ENCODE measurements at places on chromosomes 5 and 9.

DNA sequence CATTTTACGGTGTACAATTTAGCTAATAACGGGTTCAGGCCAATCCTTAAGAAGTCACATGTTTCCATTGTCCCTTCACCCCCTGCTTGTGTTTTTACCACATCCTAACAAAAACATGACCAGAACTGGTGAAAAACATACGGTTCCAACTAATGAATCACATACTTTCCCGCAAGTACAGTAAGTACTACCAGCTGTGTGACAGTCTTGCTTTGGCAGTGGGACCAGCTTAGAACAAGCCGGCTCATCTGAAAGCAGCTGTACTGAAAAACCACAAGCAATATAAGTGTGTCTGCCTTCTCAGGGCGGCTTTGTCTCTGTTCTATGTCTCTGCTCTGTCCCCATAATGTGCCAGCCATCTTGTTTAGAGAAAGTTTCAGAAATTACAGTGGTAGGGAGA is 242.5 kb downstream of the BNC2 start:
- DNase-seq, result no peak

- no peak for DNase-seq
Observed at GRCh38 chr9:138105561-138106505, 228.3 kb downstream of the CACNA1B start.

- no peak for DNase-seq
Observed at GRCh38 chr5:107739661-107740060, 68.9 kb upstream of the EFNA5 start.

- DNase-seq, result no peak
Observed at GRCh38 chr9:120014796-120015195, 565.2 kb downstream of the CDK5RAP2 start.

DNA sequence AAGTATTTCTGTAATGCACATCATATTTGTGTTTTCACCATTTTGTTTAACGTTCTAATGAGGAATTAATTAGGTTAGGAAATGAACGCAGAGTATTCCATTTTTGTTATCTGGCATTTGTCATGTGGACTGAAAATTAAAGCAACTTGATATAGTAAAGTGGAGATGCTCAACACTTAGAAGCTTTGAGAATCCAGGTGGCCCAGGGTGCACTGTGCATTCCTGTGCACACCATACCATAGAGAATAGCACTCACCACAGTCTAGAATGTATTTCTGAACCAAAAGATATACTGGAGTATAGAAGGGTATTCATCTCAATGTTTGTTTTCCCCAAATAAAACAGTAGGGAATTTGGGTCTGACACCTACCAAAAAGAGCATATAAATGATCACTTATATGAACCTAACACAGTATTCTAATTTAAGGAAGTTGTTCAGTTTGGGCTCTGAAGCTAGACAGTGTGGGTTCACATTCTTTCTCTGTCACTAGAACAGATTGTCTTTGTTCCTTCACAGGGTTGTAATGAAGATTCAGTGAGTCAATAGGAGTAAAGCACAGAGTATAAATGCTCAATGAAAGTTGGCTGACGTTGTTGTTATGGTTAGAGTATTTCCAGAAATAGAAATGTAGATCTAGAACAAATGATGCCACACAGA is 125.6 kb upstream of the DMRT1 start:
- DNase-seq, result no peak

DNA sequence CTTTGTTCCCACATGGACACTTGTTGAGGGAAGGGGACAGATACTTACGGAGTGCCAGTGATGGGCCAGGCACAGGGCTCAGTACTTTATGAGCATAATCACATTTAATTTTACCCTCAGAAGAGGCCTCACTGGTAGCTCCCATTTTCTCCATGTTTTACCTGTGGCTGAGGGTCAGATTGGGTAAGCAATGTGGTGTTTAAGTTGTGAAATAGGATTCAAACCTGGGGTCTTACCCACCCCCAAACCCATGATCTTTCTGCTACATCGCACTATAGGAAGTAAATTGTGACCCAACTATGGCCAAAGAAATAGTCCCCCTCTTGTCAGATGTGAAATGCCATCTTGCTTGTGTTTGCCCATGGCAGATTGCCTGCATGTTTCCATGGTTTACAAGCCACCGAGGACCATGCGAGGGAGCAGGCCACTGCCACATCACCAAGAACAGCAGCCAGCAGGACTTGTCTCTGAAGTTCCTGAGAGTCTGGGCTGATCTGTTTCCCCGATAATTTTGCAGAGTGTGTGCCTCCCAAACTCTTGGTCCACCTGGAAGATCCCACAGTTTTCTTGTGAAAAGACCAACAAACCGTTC is 95.4 kb downstream of the MACROH2A1 start:
- no peak for DNase-seq

DNA sequence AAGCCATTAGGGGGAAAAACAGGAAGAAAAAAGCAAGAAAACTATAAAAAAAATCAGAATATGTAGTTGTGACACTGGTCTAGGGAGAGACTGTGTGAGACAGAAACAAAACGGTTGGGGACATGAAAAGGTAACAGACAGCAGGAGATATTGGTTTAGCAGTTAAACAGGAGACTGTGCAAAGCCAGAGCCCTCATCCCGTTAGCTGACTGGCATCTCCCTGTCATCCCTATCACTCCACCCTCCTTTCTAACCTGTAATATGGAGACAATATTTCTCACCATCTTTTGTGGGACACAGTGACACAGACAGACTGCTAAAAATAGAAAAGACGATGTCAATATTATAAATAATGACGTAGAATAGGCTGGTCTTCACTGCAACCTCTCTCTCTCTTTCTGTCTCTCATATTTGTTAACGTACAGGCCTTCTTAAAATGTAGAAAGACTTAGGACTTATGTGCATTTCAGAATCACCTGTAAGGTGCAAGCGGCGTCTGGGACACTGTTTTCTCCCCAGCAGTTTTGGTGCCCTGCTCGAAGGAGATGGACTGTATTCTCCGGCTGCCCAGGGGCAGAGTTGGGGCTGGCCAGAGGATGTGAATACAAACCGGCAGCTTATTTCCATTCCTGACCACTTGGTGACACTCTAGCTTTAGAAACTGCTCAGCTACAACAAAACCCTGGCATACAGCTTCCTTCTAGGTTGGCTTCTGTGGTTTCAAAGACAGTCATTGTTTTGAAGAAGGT is 190.6 kb downstream of the MAT2B start:
- DNase-seq, result no peak

GRCh38 chr9:127589955-127590370 is 22.1 kb upstream of the STXBP1 start:
- no peak for DNase-seq

- DNase-seq, result no peak
Observed at GRCh38 chr5:33105521-33105941, 335.2 kb upstream of the TARS1 start.

DNA sequence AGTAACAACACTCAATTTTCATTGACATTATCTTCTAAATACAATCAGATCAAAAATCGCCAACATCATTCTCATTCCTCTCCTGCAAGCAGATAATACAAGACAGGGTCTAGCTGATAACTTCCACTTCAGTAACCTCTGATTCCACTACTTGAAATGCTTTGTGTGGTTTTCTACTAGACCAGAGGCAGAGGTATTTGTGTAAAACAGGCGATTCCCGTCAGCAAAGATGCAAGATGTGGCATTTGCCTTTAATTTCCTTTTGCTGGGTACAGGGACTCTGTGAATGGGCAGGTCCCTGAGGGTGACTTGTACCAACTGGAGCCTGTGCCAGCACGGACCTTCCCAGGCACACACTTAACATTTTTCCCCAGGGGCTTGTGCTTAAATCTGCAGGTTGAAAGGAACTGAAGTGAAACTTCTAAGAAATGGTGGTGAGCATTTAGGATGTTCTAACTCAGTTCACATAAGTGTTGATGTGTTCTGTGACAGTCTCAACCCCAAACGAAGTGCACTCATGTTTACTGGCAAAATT is 625.5 kb upstream of the WWC1 start:
- no peak for DNase-seq

GRCh38 chr9:967903-968641 is 8.4 kb upstream of the DMRT3 start:
- DNase-seq, result no peak

DNA sequence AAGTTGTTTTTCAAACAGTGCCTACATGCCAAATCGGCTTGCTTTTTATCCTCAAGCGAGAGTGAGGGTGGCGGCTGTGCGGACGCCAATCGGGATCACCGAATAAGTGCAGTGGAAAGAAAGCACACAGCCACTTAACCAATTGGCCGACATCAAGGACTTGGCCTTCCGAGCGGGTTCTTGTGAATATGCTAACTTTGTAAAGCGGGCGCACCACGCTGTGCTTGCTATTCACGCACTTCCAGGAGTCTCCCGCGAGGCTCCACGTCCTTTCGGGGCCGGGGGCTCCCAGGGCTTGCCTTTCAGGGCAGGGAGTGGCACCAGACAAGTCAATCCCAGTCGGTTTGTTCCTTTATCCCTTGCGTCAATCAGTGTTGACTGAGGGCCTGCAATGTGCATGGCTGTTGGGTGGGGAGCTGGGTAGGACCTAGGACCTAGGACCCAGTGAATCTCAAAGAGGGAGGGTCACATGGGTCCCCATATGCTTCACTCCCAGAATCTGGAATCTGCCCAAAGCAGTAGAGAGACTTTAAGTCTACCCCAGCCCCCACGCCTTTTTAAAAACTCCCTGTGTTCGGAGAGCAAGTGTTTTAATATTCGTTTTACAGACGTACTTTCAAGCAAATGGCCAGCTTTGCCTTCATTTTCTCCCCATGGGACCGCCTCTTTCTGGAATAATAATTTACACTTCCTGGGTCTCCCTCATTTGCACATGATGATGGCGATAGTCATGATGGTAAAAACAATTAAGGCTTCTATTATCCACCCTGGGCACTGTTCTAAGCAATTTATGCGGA is 2.0 kb upstream of the GCNT4 start:
- DNase-seq, result no peak

- DNase-seq, result no peak
Observed at GRCh38 chr9:32331240-32331639, 53.2 kb upstream of the ACO1 start.

GRCh38 chr5:57719216-57719615 is 236.6 kb upstream of the ACTBL2 start:
- DNase-seq, result no peak

GRCh38 chr9:134204041-134204440 is 39.7 kb upstream of the RNU6ATAC start:
- no peak for DNase-seq

- no peak for DNase-seq
Observed at GRCh38 chr9:99463131-99463530, 241.0 kb downstream of the SEC61B start.

DNA sequence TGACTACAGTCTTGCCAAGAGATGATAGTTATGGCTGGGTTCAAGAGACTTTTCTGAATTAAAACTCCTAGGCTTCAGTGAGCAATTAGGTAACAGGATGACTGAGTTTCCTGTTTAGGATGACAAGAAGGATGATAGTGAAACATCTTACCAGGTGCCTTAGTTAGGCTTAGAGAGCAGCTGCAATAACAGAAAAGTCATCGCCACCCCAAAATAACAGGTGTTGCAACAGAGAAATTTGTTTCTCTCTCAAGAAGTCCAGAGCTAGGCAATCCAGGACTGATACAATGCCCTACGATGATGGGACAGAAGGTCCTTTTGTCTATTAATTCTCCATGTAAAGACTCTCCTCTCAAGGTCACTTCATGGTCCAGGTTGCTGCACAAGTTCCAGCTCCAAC is 361.8 kb downstream of the CAAP1 start:
- no peak for DNase-seq

- no peak for DNase-seq
Observed at GRCh38 chr5:32090026-32090754, 83.9 kb downstream of the GOLPH3 start.

- no peak for DNase-seq
Observed at GRCh38 chr5:129653057-129653375, 94.9 kb upstream of the MINAR2 start.

GRCh38 chr9:88952086-88952615 is 39.1 kb upstream of the S1PR3 start:
- no peak for DNase-seq

DNA sequence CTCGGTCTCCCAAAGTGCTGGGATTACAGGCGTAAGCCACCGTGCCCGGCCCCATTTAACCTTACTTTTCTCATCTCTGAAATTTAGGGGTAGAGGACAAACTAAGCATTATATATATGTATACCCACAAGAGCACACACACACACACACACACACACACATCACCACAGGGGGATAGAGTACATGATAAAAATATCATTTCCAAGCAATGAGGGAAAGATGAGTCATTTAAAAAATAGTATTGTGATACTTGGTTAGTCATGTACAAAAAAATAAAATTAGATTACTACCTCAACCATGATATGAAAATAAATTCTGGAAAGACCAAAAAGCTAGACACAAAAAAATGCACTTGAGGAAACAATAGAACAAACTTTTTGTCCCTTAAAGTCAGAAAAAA is 67.2 kb downstream of the CDH18 start:
- DNase-seq, result no peak

- no peak for DNase-seq
Observed at GRCh38 chr5:178234121-178234749, 1.6 kb upstream of the PHYKPL start.

GRCh38 chr5:77893225-77893860 is 117.2 kb upstream of the TBCA start:
- DNase-seq, result no peak

DNA sequence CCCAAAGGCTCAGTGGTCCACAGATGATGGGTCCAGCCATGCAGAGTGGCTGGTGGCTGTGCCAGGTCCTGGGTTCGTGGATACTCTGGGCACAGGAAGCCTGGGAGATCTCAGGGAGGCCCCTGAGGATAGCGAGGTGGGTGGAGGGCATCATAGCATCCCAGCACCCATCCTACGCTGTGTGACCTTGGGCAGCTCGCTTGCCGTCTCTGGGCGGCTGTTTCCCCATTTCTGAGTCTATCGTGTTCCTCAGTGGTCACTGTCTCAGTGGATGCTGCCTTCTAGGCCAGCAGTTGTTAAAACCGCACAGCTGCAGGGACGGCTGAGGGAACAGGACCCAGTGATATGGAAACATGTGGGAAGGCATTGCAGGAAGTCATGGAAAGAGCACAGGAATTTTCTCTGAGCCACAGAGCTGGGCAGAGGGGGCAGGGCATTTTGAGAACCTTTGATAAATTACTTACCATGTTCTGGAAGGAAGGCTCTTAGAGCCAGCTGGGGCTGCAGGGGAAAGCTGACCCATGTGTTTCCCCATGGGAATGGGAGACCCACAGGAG is 86.4 kb upstream of the COL5A1 start:
- no peak for DNase-seq

- no peak for DNase-seq
Observed at GRCh38 chr5:82584631-82585030, 306.5 kb upstream of the RPS23 start.

DNA sequence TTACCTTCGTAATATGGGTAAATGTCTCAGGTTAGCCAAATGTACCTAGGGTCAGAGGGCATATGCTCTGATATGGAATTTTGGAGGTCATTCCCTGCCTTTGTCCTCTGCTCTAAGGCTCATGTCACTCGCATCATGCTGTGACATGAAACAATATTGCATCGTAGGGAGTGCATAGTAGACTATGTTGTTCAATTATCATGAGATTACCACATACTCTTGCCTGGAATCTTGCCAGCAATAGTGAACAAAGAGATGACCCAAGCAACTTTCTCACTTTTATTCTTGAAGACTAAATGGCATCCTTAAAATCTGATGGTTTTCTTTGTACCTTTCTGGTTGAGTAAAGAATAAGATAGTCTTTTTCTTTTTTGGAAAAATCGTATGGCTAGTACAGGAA is 27.6 kb downstream of the ZNF462 start:
- DNase-seq, result no peak

GRCh38 chr9:125476645-125477044 is 215.0 kb downstream of the GAPVD1 start:
- DNase-seq, result no peak

All from stimulated activated CD8-positive, alpha-beta memory T cell treated with anti-CD3 and anti-CD28 coated beads, Interleukin-2, amount 100 ng/mL, for 1 hour (primary cell).